GM19239 (cell line): ENCODE measurements at places on chromosomes 5 and 9.
A peak's percentile ranks its signal among the peaks of the same experiment; 100 is the strongest.

GRCh38 chr5:31007672-31008071, 185.8 kb upstream of the CDH6 start:
- no peak for DNase-seq

DNA sequence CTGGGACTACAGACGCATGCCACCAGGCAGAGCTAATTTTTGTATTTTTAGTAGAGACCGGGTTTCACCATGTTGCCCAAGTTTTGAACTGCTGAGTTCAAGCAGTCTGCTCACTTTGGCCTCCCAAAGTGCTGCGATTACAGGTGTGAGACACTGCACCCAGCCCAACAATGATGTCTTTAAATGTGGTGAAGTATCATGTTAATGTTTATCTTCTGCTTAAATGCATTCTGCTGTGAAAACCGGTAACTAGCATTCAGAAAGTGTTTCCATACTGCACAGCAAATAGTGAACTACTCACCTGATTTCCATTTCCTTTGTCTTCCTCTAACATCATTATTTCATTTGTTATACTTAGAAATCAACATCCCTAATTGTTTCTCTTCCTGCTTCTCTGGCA, 264.0 kb upstream of the ITGA1 start:
- DNase-seq: no peak

DNA sequence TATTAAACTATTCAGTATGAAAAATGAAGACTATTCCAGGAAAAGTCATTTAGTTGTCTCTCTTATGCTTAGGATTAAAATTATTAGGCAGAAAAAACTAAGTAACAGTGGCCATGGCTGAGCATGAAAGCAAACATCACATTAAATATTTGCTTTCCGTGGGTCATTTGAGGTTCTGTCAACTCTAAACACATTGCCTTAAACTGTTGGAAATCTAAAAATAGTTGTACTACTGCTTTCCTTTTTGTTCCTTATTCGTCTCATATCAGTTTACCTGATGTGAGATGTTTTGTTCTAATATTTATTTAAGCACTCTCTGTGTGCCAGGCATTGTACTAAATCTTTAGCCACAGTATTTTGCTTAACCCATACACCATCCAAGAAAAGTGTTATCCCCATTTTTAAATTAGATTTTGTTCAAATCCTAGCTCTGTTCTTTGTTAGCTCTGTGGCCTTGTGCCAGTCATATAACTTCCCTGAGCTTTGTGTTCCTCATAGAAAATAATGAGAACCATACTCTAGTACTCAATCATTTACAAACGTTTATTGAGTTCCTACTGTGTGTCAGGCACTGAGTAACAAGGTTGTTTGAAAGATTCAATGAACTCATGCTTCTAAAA, 18.7 kb upstream of the ZNF608 start:
- no peak for DNase-seq

GRCh38 chr9:125272697-125273096, 11.1 kb downstream of the GAPVD1 start:
- DNase-seq: no peak

GRCh38 chr5:157611571-157612476, 36.2 kb upstream of the ADAM19 start:
- no peak for DNase-seq

DNA sequence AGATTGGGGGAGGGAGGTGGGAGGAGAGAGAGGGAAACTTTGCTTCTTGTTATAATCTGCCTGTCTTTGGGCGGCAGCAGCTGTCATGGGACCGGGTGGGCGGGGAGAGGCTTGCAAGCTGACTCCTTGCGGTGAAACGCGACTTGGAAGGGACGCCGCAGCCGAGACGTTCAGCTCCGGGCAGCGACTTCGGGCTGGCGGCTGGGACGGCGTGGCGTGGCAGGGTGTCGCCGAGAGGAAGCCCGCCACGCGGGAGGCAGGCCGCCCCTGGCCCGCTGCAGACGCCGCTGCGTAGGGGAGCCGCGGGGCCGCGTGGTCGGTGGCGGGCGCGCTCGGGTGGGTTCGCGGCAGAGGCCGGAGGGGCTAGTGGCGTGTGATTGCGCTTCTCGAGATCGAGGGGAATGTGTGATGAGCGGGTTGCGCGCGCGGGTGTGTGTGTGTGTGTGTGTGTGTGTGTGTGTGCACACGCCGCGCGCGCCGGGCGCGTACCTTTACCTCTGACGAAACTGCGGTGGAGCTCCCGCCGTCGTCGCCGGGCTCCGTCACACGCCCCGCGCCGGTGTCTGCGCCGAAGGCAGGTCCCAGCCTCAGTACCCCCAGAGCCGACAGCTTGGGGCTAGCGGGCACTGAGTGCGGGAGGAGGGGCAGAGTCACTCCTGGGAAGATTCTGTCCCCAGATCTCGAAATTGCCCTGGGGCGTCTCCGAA, 1.7 kb downstream of the PPARGC1B start:
- DNase-seq: peak; percentile 81

GRCh38 chr9:125816321-125816720, 69.1 kb downstream of the PBX3 start:
- DNase-seq: no peak

DNA sequence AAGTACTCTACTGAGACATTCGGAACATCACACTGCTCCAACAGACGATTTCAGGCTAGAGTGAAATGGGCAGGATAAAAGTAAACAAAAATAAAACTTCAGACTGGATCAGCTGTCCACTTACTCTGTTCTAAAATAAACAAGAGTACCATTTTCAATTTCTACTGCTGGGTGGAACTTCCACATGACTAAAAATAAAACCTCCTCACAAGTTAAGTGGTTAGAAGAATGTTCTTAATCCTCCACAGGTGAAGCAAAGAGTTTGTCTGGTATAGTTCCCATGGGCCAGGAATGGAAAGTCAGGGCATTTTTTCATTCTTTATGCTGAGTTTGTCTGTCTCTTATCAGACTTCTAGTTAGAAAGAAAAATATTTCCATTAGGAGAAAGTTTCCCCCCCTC, 15.7 kb downstream of the NUDT12 start:
- no peak for DNase-seq

DNA sequence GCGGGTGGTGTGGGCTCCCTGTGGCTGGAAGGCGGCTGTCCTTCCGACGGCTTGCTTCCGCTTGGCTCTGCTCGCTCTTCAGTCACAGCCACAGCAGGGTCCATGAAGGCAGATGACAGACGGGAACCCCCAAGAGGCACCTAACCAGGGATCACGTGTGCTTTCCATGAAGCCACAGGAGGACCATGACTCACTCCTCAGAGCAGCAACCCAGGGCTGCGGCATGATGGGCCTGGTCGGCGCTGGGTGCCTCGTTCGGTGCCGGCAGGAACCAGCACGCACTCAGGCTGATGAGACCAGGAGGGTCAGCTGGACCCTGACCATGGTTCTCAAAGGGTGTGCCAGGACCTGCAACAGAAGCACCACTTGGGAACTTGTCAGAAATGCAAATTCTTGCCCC, 32.8 kb upstream of the MED10 start:
- no peak for DNase-seq

DNA sequence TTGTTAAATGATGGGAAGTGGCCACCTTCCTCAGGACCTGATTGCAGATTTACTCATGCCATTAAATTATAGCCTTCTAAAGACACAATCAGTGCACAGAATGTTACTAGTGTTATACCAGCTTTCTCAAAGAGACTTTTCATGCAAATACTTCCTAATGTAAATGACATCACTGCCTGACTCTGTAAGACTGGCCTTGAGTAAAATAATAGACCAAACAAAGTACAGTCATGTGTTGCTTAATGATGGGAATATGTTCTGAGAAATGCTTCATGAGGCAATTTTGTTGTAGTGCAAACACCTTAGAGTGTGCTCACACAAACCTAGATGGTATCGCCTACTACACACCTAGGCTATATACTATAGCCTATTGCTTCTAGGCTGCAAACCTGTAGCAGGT, 17.0 kb upstream of the C1QTNF3 start:
- no peak for DNase-seq
